ENCODE measurements at places on chromosomes 13 and 19.

DNA sequence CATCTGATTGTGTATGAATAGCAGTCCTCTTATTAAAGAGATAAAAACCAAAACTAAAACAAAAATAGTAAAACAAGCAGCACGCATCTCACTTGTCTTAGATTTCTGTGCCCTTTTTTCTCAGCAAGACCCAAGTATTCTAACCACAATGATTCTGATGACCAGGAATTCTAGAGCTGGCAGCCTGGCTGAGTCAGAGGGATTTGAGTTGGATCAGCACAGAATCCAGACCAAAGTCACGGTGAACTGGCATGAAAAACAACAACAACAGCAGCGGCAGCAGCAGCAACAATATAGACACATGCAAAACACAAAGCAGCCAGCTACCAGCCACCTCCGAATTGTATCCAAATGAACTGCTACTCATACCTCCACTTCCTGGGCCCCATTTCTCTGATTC is 360.5 kb downstream of the KCNRG start:
- no peak for DNase-seq

GRCh38 chr13:94454906-94455305 is 24.6 kb downstream of the DCT start:
- DNase-seq: no peak

DNA sequence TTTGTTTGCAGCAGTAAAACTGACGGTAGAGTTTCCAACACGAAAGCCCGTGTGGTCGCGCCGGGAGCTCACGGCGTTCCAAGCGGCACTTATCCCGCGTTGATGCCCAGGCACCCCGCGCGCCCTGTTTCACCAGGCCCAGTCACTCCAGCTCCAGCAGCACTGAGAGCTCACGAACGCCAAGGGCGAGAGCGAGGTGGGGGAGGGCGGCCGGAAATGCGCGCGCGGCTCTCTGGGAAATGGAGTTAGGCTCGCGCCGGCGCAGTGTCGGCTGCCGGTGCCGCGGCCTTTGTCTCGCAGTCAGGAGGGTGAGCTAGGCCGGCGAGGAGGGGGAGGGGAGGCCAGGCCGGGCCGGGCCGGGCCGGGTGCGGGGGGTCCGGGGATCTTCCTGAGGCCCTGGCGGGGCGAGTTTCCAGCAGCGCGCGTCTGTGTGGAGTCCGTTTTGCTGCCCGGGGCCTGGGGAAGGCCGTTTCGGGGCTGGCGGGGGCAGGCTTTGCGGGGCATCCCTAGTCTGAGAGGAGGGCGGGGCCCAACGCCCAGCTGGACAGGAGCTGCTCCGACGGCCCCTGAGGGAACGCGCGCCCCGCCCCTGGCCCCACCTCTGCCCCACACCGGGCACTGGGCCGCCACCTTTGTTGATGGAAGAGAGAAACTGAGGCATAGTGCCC is at the start of gene ZNF135:
Gene ZNF135 (plus strand): TSS at position 280 of the 668 bp plus-strand sequence. CDS start 721 bp downstream, outside the sequence.
- peak; percentile 88 for DNase-seq

DNA sequence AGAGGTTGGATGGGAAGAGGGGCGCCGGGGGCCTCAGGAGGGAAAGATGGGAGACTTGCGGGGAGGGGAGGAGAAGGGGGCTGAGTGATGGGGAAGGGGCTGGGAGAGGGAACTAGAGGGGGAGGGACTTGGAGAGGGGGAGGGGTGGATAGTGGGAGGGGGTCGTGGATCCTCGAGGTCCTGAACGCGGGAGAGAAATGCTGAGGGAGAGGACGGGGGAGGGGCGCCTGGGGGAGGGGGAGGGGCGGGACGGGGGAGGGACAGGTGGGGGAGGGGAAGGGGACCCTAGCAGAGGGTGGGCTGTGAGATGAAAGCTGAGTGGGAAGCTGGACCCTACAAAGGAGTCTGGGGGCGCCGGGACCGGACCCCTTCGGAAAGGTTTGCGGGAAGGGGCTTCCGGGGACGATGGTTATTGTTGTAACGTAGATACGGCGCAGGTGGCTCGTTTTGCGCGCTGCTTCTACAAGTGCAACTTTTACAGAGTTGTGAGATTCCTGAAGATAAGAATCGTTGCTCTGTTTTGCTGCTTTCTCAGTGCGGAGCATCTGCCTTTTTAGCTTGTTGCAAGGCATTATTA is 418 bp downstream of the ZNF444 start:
- DNase-seq: no peak

GRCh38 chr19:41023193-41023592 is 32.1 kb downstream of the CYP2B6 start:
- DNase-seq: no peak

DNA sequence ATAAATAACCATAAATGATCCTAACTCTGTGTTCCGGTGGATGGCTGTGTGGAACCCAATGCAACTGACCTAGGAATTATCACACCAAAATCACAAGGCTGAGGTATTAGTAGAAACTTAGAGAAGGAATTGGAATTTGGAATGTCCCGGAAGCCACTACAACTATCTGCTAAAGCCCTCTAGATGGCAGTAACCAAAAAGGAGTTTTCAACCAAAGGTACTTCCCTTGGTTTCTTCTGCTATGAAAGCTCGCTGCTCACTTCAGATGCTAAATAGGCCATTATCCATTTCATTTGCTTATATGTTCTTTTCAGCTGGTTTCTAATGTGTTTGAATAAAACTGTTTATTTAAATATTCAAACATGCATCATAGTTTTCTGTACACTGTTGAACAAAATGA is 1589.1 kb upstream of the SPRY2 start:
- DNase-seq: peak; percentile 6

DNA sequence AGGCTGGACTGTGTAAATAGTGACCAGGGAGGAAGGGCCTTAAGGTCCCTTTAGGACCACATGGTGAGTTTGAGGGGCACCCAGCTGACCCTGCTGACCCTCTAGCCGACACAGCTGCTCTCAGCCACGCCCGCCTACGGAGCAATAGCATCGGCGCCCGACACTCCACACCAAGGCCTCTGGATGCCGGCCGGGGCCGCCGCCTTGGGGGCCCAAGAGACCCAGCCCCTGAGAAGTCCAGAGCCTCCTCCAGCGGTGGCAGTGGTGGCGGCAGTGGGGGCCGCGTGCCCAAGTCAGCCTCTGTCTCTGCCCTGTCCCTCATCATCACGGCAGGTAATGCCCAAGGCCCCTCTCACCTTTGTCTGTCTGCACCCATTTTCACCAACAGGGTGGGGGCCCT is 8.6 kb upstream of the PIK3R2 start:
- DNase-seq: no peak

- DNase-seq: no peak
Measured at GRCh38 chr13:106241974-106242953, 293.2 kb downstream of the EFNB2 start.

Data from Caki2 (cell line).